ENCODE measurements at places on chromosomes 12 and 14.

GRCh38 chr12:105600911-105601545, 270.5 kb downstream of the C12orf75 start:
- no peak for DNase-seq

GRCh38 chr12:12428961-12429657, 72.2 kb downstream of the BORCS5 start:
- no peak for DNase-seq

- DNase-seq: no peak
These were observed 229.2 kb downstream of the EMP1 start for GRCh38 chr12:13425766-13426165.

- no peak for DNase-seq
These were observed 333.8 kb downstream of the TRHDE start for GRCh38 chr12:72605975-72606374.

GRCh38 chr14:63642656-63643382, 1.1 kb upstream of the WDR89 start:
- DNase-seq: no peak

DNA sequence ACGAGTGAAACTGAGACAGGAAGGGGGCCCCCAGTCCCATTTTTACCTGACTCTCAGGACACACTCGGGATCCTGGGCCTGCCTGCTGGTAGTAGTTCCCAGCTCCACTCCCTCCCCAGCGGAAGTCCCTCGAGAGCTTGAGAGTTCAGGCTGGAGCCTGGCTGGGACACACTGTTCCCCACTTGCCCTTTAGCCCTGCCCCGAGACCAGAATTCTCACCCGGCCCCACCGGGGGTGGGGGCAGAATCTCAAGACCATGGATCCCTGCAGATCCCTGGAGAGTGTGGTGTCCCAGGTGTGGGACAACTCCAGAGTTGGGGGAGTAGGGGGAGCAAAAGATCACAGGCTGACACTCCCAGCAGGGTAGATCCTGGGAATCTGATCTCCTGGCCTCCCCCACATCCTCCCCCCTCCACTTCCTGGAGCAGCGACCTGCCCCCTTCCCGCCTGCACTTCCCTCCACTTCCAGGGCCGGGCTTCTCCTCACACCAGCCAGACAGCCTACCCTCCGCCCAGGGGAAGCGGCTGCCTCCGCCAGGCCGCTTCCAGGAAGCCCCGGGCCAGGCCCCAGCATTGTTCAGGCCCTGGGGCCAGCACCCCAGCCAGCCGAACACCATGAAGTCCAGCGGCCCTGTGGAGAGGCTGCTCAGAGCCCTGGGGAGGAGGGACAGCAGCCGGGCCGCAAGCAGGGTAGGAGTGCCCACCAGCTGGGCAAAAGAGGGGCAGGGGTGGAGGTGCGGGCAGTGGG, at the start of gene TNS2:
Gene TNS2, plus strand, starts transcription at position 495 of the 748 bp plus-strand sequence. Its CDS starts 121 bp downstream, at position 616.
- DNase-seq: no peak

GRCh38 chr14:81436296-81437138, 36.4 kb upstream of the STON2 start:
- DNase-seq: peak; percentile 44

DNA sequence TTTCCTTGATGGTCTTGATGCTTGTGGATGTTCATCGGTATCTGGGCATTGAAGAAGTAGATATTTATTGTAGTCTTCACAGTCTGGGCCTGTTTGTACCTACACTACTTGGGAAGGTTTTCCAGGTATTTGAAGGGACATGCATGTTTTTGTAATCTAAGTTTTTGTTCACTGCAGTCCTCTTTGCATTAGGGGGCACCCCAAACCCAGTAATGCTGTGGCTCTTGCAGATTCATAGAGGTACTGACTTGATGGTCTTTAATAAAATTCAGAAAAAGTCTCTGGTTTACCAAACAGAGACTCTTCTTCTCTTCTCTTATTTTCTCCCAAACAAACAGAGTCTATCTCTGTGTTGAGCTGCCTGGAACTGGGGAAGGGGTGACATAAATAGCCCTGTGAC, 150.9 kb upstream of the SLC16A7 start:
- no peak for DNase-seq

- DNase-seq: no peak
These were observed 1.9 kb upstream of the BAZ2A start for GRCh38 chr12:56631790-56632700.

DNA sequence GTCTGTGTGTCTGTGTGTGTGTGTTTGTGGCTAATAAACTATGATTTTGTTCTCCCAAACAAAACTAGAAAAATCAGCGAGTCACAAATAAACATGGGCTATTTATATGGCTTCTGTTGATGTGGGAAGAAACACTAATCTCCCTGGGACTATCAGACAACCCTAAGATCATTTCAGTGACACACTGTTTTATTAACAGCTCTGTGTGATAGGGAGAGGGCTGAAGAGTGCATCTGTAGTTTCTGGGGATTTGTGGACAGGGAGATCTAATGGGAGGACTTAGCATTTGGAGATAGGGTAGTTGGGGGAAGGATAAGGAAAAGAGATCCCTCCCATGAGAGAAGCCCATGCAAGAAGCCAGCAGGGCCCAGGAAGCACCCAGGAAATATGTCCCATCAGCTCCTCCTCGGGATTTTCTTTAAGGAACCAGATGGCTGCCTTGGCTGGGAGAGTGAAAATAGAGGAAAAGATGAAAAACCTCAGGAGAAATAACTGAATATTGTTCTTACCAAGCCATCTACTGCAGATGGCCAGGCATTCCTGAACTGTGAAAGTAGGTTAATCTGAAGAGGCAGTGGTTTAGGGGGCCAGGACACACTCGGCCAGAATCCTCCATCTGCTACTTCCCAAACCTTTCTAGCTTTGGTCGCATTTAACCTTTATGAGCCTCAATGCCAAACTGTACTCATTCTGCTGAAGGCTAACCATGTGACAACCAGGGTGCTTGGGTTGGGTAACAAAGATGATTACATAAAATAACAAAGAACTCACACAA, 253.4 kb downstream of the BTG1 start:
- DNase-seq: peak; percentile 87

DNA sequence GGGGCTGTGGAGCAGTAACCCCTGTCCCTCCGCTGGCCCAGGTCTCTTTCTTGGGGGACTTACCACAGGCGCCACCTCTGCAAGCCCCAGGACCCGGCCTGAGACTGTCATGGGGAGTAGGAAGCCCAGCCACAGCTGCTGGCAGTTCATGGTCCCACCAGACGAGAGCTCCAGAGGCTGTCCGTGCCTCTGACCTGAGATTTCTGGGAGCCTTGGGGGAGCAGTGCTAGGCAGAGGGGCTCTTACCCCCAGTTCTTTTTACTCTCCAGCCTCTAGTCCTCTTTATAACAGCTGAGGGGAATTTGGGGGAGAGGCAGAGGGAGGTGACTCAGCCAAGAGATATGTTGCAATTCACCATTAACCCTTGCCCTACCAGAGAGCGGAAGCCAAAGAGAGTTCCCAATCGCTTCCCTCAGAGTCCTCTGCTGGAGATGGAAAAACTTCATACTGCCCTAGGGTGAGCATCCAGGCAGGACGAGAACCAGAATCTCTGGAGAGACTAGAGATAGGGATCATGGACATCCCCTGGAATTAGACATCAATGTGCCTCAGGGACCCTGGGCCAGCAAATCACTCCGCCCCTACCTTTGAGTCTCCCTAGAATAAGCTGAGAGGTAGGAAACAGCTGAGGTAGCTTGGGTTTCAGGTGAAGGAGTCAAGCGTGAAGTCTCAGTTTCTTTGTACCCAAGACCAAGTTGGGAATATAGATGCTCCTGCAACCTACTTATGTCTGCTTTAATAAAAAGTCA, at the start of gene MMP19:
Gene MMP19, minus strand, starts transcription at position 256 of the 749 bp plus-strand sequence. Its CDS starts 106 bp downstream, at position 150.
- DNase-seq: no peak

- no peak for DNase-seq
These were observed 324.9 kb downstream of the NAV3 start for GRCh38 chr12:78155546-78155945.

DNA sequence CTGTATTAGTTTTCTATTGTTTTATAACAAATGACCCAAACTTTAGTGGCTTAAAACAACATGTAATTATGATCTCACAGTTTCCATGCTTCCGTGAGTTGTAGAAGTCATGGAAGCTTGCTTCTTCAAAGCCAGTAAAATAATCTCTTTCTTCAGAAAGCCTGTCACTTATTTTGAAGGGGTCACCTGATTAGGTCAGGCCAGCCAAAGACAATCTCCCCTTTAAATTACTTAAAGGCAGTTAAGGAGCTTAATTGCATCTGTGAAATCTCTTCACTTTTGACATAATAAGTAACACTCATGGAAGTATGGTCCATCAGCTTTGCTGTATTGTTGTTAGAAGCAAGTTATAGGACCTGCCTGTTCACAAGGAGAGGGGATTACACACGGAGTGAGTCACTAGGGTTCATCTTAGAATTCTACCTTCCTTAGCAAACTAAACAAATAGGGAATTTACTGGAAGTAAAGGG, 89.8 kb downstream of the FAR2 start:
- DNase-seq: no peak

- DNase-seq: no peak
These were observed 260.8 kb upstream of the AMIGO2 start for GRCh38 chr12:47340411-47341015.

DNA sequence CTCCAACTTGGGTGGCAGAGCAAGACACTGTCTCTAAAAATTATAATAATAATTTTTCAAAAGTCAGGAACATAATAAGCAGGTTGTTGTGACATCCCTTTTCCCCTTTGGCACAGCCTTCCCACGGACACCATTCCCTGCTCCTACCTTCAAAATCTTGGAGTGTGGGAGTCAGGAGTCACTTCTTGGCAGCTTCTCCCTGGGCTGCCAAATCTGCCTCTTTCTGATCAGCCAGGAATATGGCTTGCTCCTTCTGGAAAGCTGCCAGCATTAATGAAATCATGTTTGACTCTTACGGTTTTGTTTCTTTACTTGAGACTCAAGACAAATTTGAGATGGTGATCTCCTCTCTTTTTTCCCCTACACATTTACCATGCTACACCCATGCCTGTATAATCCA, 391.4 kb upstream of the SYT1 start:
- DNase-seq: no peak

DNA sequence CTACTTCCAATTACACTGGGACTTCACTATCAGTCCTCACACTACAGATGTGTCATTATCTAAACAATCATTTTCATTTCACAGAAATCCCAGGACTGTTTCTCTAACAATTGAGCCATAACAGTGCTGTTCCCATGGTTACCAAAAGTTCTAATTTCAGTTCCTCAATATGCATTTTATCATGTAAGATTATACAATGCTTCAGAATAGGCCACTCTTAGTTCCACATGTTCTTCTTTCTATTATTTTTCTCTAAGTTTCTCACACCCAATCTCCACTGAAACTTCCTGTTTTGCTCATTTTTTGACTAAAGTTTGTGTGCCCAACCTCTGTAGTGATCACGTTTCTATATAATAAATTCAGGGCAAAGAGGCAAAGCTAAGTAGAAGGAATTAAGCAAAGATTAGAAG, 185.8 kb downstream of the DUSP6 start:
- no peak for DNase-seq

- no peak for DNase-seq
These were observed 402.2 kb downstream of the BCAT1 start for GRCh38 chr12:24546661-24547060.

GRCh38 chr14:59406454-59407245, 58.5 kb downstream of the GPR135 start:
- no peak for DNase-seq

GRCh38 chr12:16197600-16197999, 79.9 kb downstream of the SLC15A5 start:
- DNase-seq: no peak

GRCh38 chr14:70807898-70808415, 1.4 kb downstream of the MAP3K9 start:
- DNase-seq: peak; percentile 22

DNA sequence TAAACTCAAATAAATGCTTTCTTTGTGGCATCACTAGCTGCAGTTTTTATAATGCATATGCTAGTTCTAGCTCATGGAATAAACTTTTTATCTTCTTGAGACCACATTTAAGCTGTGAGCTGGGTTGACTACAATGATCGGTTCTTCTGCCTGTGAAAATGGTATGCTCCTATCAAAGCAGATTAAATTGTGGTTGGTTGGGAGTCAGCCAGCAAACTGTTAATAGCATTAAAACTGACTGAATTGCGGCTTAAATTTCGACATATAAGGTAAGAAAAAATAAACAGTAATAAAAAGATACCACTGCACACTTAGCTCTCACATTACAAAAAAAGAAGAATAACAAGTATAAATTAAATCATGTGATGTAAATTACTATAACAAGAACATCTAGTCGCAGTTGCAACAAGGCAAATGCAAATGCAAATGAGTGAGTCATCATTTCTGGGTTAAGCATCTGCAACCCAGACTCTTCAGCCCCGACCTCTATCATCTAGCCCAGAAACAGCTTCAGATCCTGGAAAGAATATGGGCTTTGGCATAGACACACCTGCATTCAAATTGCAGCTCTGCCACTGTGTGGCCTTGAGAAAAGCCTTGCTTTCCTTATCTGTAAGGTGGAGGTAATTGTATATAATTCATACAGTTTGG, 19.8 kb upstream of the DHRS7 start:
- DNase-seq: peak; percentile 57

DNA sequence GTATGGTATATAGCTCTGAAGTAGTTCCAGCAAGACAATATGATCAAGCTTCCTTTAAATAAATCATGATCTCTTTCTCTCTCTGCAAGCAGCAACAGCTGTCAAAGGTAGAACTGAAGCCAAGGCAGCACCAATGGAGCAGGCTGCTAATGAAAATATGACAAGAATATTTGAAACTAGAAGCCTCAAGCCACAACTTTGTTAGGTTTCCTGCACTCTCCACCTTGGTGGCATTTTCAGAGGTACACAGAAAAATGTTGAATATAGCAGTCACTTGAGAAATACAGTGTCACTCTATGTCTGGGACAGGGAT, 43.8 kb upstream of the PSMA6 start:
- no peak for DNase-seq

- no peak for DNase-seq
These were observed 96.5 kb upstream of the VASH1 start for GRCh38 chr14:76664790-76665189.

- peak; percentile 67 for DNase-seq
These were observed 24.8 kb upstream of the YY1 start for GRCh38 chr14:100213956-100214769.

DNA sequence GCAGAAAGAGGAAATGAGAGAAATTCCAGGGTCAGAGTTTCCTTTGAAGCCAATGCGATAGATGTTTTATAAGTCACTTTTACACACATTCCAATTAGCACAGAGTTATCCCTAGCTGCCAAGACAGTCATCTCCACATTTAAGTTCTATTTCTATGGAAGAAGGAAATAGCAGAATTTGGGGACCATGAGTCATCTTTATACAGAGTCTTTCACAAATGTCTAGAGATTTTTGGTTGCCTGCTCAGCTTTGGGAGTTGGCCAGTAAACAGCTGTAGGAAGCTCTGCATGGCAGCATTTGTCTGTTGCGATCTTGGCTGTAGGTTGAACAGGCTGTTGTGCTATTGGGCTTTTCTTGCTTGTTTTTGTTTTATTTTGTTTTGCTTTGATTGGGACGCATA, 884.3 kb downstream of the GALC start:
- no peak for DNase-seq

- no peak for DNase-seq
These were observed 7.6 kb downstream of the CALCOCO1 start for GRCh38 chr12:53719649-53720048.

- DNase-seq: no peak
These were observed 61.3 kb downstream of the ARF6 start for GRCh38 chr14:49954171-49954631.
